Urothelium cell line (cell line): ENCODE measurements at places on chromosomes 3 and 15.

- DNase-seq, result no peak
Observed at GRCh38 chr15:100715571-100716455, 113.4 kb downstream of the ASB7 start.

DNA sequence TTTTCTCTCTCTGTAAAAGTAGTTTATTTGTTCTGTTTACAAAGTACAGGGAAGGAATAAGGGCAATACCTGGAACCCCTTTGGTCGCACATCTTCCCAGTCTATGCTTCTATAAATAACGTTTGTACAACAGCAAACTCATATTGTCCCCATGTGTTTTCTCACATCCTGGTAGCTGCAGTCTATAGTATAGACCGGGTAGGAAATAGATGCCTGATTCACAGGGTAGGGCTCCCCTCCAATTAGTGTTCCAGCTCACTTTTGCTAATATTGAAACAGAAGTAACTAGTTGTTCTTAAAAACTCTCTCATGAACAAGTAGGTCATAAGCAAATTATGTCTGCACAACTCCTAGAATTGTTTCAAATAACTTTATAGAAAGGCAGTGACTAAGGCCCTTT is 17.7 kb downstream of the ATG7 start:
- no peak for DNase-seq

DNA sequence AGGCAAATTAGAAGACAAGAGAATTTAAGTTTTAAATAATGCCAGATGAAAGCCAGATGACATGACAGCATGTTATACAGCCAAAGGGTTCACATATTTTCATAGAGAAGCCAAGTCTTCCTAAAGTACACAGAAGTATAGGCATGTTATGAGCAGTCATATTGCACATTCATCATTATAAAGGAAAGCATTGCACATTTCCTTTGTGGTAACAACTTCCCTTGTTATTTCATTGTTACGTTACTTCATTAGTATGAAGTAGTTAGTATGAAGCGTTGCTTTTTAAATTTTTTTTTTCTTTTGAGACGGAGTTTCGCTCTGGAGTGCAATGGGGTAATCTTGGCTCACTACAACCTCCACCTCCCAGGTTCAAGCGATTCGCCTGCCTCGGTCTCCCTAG is 4.6 kb upstream of the ABCC5 start:
- DNase-seq, result no peak

DNA sequence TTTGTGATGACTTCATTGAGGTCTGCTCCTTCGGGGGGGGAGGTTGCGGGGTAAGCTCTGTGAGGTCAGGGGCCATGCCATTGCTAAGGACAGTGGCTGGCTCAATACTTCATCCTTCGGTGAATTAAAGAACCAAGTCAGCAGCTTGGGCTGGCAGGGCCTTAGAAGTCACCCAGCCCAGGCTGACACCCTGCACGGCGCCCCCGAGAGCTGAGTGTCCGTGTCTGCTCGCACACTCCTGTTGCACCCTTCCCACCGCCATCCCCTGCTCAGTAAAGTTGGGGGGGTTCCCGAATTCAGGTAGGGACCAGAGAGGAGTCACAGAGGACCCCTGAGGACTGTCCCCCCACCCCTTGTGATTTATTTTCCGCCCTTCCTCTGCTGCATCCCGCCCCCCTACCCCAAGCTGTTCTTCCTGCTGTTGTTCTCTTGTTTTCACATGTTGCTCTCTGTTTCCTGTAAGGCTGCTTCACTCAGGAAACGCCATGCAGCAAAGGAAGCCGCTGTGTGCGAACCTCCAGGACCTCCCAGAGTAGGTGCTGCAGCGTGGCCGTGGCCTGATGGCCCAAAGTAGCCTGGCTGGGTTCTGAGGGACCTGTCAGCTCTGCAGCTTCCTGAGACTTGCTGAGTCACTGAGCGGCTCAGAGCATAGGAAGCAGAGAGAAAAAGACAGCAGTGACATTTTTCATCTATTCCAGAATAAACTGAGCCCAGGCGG is 14.4 kb downstream of the EFCC1 start:
- no peak for DNase-seq

DNA sequence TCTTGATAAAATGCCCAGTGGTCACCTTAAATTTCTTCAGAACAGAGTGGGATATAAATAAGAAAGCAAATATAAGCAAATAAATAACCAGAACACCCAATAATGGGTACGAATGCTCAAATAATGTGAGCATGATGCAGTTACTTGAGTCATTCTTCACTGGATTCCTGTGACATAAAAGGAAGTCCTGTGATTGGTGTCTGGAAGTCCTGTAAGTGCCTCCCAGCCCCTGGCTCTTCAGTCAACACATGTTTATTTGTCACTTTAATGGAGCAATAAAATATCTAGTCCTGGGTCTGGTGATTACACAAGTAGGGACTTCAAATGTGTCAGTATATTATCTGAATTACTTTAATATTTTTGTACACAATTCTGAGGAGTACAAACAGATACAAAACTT is 30.4 kb downstream of the TMEM212 start:
- DNase-seq, result no peak

DNA sequence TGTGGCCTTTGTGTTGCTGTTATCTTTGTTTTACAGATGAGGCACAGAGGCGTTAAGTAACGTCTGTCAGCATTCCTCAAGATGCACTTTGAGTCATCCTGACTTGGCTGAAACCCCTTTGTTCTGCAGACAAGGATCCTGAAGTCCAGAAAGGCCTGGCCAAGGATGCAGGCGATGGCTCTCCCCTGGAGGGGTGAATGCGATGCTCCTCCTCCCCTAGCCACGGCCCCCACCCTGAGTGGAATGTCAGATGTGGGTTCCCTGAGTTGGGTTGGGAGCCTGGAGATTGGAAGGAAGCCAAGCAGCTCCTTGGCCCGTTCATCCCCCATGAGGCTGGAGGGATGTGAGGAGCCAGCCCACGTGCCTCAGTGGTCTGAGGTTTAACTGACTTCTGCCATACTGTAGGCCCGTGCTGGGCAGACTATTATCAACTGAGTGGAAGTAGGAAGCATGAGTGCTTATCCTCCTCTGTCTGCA is 43.3 kb downstream of the POMGNT2 start:
- peak; percentile 21 for DNase-seq

DNA sequence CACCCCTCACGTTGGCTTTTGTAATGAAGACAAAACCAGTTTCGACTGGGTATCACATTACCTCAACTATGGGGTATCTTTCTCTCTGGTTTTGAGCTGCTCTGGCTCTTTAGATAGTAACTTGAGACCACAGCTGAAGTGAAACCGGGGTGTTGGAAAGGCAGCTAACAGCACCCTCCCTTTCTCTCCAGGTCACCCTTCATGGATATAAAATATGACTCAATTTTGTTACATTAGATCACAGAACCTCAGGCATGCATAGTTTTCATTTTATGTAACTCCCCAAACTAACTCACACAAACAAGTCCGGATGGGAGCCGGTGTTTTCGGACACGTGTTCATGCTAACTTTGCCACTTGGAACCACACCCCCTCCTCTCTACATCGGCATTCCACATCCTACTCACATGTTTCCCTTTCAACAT is 90.7 kb downstream of the NR2F2 start:
- peak; percentile 56 for DNase-seq

GRCh38 chr15:39966521-39966920 is 32.6 kb downstream of the EIF2AK4 start:
- no peak for DNase-seq

DNA sequence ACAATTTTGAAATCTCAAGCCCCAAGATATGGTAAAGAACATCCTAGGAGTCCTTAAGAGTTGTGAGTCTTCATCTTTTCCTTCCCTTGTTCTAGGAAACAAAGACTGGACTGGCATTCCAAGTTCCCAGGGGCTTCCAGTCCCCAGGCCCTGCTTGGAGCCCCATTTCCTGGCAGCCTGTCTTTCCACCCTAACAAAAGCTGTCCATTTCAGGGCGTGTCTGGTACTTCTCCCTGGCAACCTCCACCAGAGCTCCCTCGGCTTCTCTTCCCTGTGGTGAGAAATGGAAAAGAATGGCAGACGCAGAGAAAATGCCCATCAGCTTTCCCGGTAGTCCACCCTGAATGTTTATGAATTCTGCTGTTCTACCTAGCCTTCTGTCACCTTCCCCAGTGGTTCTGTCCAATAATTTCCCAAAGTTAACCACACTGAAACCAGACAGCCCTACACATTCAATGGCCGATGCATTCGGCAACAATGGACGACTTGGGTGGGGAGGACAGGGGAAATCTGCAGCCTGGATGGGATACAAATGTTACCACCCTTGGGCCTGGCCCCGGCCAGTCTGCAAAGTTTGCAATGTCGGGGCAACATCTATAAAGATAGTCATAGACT is 6.8 kb downstream of the RAB6B start:
- no peak for DNase-seq

GRCh38 chr3:32376115-32376514 is 15.5 kb upstream of the CMTM7 start:
- DNase-seq, result no peak

DNA sequence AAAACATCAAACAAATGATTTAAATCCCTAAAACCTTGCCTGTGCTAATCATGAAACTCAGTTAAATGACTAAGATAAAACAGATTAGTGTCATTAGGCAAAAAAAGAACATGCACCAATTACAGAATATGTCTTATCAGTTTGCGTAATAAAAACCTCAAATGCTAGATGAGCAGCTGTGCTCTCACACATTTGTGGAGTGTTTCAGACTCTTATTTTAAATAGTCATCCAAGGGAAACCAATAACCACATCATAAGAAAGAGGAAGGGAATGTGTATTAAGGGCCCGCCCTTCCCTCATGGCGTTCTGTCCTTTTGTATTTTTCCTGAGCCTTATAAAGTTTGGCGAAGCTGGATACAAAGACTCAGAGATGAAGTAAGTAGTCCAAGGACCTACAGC is 6.6 kb downstream of the SAMMSON start:
- no peak for DNase-seq
